ENCODE measurements at places on chromosomes 6 and 20.

- no peak for DNase-seq
Measured at GRCh38 chr6:12014027-12014872, 2.1 kb downstream of the HIVEP1 start.

DNA sequence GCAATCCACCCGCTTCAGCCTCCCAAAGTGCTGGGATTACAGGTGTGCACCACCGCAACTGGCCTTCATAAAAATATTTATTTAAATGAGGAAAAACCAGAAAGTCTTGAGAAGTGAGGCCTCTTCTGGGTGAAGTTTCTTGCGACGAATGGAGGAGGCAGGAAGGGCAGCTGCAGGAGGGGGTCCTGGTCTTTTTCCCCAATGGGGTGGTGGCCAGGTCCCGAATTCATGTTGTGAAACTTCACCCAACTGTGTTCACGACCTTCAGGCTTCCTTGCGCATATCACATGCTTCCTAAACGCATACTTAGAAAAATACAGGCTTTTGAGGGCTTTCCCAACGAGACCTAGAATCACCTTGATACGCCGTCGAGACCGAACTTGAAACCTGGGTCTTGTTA is 145.1 kb downstream of the CDH4 start:
- DNase-seq: no peak

- DNase-seq: no peak
Measured at GRCh38 chr20:63187338-63188158, 28.4 kb downstream of the YTHDF1 start.

DNA sequence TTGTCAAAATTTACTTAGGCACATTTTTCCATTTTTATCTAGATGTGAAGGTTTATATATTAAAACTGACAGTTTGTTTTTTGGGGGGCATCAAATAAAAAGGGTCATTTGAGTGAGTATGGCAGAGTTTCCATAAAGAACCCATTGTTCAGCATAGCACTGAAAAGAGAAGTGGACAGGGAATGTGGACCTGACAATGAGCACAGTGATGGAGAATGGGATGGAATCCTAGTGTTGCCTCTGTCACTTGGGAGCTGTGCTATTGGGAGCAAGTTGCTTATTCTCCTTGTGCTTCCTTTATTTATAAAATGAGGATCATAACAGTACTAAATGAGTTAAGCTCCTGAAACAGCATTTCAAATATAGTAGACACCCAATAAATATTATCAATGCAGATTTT is 130.7 kb upstream of the SIM1 start:
- no peak for DNase-seq

- DNase-seq: no peak
Measured at GRCh38 chr6:25576919-25577318, 75.1 kb upstream of the SCGN start.
